ENCODE measurements at places on chromosomes 2 and 18.

DNA sequence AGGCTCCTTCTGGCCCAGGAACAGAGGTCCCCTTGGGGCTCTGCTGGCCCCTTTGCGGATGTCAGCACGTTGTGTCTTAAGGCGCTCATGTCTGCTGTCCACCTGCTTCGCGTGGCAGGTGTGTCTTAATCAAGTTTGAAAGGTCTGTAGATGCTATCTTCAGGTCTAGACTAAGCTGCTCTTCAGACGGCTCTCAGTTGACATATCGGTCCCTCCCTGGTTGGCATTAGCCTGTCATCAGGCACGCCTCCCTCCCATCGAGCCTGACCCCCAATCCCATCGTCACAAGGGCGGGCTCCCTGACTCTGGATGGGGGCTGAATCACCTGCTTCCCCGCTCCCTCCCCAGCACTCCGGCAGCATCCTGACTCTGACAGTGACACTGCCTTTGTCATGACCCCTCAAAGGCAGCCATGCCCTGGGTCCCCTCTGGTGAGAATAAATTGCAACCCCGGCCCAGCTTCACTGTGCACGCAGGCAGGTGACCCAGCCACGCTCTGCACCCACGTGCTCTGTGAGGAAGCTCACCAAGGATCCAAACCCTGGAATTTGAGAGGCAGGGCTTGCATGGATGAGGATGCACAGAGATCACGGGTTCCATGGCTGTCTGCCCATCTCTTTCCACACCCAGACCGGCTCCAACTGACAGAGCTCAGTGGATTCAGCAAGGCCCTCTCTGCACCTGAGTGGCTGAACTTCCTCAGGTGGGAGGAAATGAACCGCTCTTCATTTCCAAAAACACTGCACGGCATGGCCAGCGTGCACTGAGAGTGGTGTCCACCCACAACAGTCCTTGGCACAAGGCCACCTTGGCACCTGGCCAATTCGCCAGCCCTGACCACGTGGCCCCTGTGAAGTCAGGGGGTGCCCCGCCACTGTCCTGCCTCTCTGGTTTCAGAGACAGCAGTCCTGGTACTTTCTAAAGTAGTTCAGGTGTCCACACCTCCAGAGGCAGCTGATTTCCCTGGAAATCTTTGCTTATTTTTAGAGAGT is 110.2 kb upstream of the GPC1 start:
- no peak for DNase-seq
- no peak overlapping the region for H3K4me3 ChIP-seq
- peak overlapping the region; percentile 13 for H3K27ac ChIP-seq
- no peaks in the 10 kb centered on the region for H3K36me3 ChIP-seq
- no peaks in the 10 kb centered on the region for H3K4me1 ChIP-seq

DNA sequence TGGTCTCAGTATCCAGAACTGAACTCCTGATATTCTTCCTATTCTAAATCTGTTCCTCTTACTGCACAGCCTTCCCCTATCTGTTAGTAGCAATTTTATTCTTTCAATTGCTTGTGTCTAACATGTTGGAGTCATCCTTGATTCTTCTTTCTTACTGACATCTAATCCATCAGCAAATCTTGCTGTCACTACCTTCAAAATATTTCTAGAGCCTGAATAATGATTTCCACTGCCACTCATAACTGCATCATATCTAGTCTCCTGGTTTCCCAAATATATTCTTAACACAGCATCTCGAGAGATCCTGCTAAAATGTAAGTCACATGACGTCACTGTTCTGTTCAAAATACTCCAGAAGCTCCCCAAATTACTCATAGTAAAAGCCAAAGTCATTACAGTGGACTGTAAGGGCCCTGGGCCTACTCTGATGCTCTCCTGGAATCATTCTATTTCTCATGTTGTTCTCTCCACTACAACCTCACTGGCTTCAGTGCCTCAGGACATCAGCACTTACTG is 95.2 kb downstream of the THSD7B start:
- H3K27ac ChIP-seq, result no peak overlapping the region
- DNase-seq, result no peak
- H3K4me1 ChIP-seq, result no peaks in the 10 kb centered on the region

DNA sequence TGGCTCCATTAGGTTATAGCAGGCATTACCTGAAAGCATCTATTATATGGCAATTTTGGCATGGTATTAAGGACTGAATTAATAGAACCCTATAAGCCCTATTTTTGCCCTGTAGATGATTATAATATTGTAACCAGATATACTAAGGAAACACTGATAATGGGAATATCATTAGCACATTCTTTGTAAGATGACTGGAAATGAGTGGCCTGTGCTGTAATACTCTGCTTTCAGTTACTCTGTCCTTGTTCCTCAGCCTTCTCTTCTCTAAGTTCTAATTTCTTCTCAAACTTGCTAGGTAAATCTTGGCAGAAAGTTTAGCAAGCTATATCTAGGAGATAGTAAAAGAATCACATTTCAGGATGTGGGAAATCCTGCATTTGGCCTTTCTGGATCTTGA is 74.0 kb upstream of the ITPRID2 start:
- H3K36me3 ChIP-seq, result no peaks in the 10 kb centered on the region
- no peak overlapping the region for H3K27ac ChIP-seq
- no peak overlapping the region for H3K4me3 ChIP-seq

- DNase-seq, result no peak
- H3K4me3 ChIP-seq, result no peak overlapping the region
- peaks cover 6% of the 10 kb centered on the region for H3K27me3 ChIP-seq
- H3K27ac ChIP-seq, result no peak overlapping the region
- no peaks in the 10 kb centered on the region for H3K4me1 ChIP-seq
Measured at GRCh38 chr2:25098056-25098455, 56.2 kb downstream of the EFR3B start.

- no peak for DNase-seq
- H3K4me3 ChIP-seq, result no peak overlapping the region
- H3K27me3 ChIP-seq, result no peaks in the 10 kb centered on the region
Measured at GRCh38 chr2:239726631-239727181, 298.4 kb downstream of the NDUFA10 start.

- no peak overlapping the region for H3K4me3 ChIP-seq
- no peaks in the 10 kb centered on the region for H3K4me1 ChIP-seq
- no peaks in the 10 kb centered on the region for H3K27me3 ChIP-seq
- H3K36me3 ChIP-seq, result no peaks in the 10 kb centered on the region
- no peak for DNase-seq
Measured at GRCh38 chr18:55858661-55859515, 270.9 kb upstream of the TCF4 start.

GRCh38 chr2:42086500-42086953 is 38.7 kb downstream of the PKDCC start:
- H3K27ac ChIP-seq, result no peak overlapping the region
- peaks cover 14% of the 10 kb centered on the region for H3K27me3 ChIP-seq
- no peaks in the 10 kb centered on the region for H3K36me3 ChIP-seq
- H3K4me1 ChIP-seq, result peaks cover 14% of the 10 kb centered on the region
- H3K4me3 ChIP-seq, result no peak overlapping the region

DNA sequence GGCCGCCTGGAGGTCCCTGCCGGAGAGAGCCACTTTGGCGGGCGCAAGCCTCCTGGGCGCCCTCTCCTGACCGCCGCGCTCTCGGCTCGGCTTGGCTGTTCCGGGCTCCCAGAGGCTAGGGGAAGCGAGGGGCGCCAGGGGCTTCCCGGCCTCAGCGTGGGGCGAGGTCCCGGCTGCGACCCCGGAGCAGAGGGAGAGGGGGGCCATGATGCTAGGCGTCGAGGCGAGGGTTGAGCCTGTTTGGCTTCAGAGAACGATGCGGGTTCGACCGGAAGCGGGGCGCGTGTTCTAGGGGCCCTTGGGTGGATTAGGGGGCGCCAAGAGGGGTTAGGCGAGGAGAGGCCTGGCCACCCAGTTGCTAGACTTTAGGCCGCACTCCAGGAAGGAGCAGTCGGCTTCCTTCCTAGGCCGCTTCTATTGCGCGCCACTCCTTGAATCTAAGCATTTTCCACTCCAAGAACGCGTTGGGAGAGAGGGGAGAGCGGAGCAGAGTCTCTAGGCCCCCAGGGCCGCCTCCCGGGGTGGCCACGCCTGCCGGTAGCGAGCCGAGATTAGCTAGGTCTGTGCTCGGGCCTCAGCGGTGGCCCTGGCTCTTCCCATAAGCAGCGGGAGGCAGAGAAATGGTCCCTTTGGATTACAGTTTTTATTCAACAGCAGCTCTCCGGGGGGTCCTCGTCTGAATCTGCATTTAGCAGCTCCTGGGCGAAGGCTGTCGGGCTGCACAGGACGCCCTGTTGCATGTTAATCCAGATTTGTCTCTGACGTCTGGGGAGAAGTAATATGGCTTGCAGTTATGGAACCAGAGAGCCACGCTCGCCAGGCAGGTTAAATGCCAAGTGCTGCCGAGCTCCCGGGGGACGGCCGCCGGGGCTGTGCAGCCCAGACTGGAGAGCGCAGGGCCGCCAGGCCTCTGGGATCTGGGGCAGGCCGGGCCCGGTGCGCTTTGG is 11.3 kb downstream of the MEIS1 start:
- no peak overlapping the region for H3K27ac ChIP-seq
- H3K36me3 ChIP-seq, result no peaks in the 10 kb centered on the region
- no peak for DNase-seq

DNA sequence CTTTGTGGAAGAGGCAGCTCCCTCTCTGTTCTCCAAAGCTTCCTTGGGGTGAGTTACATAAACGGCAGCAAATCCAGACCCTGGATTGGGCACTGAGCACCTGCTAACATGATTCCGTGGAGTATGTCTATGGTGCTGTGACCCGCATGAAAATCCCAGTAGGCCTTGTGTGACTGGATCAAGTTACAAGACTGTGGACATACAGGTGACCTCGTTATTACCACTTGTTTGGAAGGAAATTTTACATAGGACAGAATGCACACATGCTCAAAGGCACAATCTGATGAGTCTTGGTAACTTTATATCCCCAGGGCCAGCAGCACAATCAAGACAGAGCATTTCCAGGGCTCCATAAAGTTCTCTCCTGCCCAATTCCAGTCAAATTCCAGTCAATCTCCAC is 120.2 kb upstream of the OTOS start:
- no peak for DNase-seq
- peaks cover 8% of the 10 kb centered on the region for H3K27me3 ChIP-seq
- no peak overlapping the region for H3K4me3 ChIP-seq
- no peaks in the 10 kb centered on the region for H3K4me1 ChIP-seq
- H3K27ac ChIP-seq, result no peak overlapping the region
- no peaks in the 10 kb centered on the region for H3K36me3 ChIP-seq

GRCh38 chr2:119195001-119195400 is 28.6 kb upstream of the STEAP3 start:
- no peak for DNase-seq
- no peaks in the 10 kb centered on the region for H3K36me3 ChIP-seq

Measured in activated CD4-positive, alpha-beta T cell treated with anti-CD3 and anti-CD28 coated beads, Interleukin-2, amount 10 ng/mL, durations not matched to agents 7 days and 5 days (primary cell).